Fibroblast of skin of right biceps (primary cell): ENCODE measurements at places on chromosomes 2 and 18.

GRCh38 chr2:215833531-215834162, 179.7 kb downstream of the MREG start:
- DNase-seq: no peak

DNA sequence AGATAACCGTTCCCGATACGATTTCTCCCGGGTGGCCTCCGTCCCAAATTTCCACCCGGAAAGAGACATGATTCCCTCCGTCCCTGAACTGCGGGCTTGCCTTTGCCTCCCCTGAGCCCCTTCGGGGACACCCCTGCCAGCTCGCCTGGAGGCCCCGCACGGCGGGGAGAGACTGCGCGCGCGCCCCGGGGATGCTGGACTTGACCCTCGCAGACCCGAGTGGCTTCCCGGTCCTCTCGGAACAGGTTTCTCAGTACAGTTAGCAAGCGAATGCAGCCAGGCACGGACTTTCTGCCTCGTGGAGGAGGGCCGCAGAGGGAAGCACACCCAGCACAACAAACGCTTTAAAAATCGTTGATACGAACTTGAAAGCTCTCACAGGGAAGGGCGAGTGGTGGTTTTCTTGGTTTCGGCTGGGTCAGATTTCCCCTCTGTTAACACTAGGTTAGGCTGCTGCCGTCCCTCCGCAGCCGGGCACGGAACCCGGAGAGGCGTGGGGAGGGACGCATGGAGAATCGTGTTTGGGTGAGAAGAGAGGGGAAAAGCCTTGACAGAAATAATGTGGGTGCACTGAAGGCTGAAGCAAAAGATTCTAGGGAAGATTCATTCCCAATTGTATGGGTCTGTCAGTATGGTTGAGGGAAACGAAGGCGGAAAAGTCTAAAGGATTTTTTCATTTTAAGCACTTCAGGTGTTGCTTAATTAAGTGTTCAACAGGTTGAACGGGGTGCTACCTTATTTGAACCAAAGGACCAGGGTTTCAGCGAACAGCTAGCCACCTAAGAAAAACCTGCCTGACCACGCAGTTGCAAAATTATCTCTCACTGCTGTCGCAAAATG, 916 bp downstream of the TNFRSF11A start:
- DNase-seq: no peak

- no peak for DNase-seq
Measured at GRCh38 chr18:76432274-76432755, 62.7 kb downstream of the ZNF516 start.

GRCh38 chr2:225244933-225245332, 154.6 kb upstream of the NYAP2 start:
- no peak for DNase-seq

- no peak for DNase-seq
Measured at GRCh38 chr18:59708988-59709387, 11.8 kb upstream of the CCBE1 start.

DNA sequence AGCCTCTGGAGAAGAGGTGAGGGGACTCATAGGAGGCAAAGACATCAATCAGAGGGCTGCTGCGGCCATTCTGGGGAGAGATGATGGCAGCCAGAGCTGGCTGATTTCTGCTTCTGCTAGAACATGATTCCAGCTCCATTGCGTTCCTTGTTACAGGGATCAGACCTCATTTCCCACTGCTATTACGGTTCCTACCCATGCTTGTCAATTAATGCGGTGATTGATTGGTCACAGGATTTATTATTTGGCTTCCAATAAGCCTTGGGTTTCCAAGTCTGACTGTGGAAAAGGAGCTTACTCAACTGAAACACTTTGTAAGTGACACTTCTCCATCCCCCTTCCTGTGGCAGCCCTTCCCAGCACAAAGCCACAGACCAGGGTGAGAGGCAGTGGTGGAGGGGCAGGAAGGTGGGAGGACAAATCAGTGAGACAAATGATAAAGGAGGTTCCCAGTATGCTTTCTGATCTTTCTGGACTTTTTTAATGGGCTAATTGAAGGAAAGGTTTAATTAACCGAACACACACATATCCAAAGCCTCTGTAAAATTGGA, 26.8 kb upstream of the CTLA4 start:
- DNase-seq: no peak

DNA sequence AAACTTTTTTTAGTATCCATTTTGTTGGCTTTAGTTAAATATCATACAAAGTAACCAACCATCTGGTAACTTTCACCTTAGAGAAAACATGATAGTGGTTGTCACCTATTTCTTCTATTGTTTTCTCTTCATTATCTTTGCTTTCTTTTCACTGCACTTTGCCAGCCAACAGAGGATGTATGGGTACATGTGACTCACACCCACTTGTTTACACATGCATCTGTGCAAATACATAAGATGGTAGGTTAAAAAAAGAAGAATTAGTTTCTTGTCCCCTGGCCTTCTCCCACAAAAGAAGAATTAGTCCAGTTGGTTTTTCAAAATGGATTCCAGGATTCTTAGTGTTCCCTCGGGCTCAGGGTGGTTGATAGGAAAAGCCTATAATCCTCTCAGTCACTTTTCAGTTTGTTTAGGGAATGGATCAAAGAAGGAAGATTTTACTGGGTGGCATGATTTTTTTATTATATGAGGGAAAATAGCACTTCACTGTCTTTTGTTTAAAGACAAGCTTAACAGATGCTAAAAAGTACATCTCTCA, 46.6 kb downstream of the CDK15 start:
- no peak for DNase-seq

- DNase-seq: no peak
Measured at GRCh38 chr2:10321622-10322021, 18.9 kb downstream of the HPCAL1 start.

GRCh38 chr18:58287353-58288274, 243.6 kb downstream of the NEDD4L start:
- DNase-seq: no peak
